Uterus (tissue), 4 donors: ENCODE measurements at places on chromosomes 7 and 10.
A peak's percentile ranks its signal among the peaks of the same experiment; 100 is the strongest.

GRCh38 chr10:30553018-30553625 is 76.4 kb downstream of the LYZL2 start:
- no peak for DNase-seq

DNA sequence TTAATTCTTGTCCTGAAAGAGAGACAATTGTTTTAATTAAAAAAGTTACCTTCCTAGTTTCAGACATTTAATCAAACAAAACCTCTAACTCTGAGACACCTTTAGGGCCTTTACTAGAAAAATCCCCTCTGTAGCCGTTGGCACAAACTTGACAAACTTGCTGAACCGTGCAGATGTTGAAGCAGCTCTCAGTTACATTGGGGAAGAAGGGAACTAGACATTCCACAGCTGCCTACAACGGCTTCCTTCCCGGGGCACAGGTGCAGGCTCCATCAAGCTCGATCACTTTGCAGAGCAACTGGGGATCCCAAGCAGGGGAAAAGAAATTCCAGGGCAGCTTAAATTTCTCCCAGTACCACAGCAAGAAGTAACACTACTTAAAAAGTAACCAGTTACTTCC is 141.3 kb downstream of the SKAP2 start:
- DNase-seq, result no peak

- peak; percentile 30 for DNase-seq
Measured at GRCh38 chr10:15370856-15371701, at the start of gene FAM171A1. FAM171A1 (minus strand) TSS chr10:15371289; CDS start chr10:15371052, 237 bp downstream.

DNA sequence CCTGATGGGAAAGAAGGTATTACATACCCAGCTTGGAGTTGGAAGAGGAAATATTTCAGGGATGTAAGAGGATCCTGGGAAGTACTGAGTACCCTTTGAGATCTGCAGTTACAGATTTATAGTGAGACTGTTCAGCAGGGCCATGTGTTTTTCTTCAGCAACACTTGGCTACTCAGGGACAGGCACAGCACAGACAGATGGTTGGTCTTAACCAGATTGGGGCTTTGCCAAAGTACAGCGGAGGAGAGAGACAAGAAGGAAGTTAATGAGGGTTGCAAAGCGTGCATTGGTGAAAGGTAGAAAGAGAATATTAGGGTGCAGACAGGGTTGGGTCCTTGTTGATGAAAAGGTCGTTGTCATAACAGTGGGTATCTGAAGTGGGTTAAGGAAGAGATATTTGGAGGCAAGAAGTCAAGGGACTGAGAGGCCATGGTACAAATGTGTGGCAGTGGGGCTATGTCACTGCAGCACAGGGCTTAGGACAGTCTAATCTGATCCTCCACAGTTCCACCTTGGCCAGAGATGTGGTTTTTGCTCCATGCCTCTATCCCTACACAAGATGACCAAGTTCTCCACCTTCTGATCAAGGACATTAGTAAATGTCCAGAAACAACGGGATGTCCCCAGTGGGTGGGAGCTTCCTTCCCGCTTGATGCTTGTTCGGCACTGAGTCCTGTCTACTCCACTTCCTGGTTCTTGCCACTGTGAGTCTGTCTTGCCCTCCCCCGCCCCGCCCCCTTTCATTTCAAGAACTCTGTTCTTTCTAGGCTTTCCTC is 18.9 kb upstream of the DNAJC1 start:
- no peak for DNase-seq

DNA sequence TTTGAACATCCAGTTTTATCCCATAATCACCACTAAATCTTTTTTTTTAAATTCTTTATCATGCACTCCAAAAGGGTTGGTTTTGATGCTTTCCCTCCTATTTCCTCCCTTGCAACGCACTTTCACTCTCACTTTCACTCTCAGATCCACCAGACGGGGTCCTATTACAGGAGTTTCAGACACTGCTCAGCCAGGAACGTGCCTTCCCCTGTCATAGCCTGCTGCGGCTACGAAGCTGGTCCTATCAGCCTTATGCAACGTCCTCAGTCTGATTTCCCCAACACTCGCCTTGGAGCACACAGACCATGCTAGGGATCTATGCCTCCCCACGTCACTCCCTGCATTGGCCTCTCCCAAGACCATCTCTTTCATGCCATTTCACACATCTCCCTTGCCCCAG is 23.4 kb downstream of the ZPBP start:
- DNase-seq, result no peak

DNA sequence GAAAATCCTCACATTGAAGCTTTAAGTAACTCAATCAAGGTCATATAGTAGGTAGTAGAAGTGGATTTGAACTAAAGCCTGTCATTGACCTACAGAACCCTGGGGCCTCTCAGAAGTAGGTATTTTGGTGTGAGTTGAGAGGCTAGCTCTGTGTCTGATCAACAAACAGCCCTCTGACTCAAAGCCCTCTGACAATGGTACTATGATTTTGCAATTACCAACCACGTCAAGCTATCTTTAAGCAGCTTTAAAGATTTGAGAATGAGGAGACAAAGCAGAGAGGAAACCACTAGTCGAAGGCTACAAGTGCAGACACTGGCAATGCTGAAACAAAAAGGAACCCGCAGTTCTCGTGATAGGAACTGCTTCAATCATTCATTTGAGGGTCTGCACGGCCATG is 19.0 kb upstream of the PDE1C start:
- DNase-seq, result no peak

DNA sequence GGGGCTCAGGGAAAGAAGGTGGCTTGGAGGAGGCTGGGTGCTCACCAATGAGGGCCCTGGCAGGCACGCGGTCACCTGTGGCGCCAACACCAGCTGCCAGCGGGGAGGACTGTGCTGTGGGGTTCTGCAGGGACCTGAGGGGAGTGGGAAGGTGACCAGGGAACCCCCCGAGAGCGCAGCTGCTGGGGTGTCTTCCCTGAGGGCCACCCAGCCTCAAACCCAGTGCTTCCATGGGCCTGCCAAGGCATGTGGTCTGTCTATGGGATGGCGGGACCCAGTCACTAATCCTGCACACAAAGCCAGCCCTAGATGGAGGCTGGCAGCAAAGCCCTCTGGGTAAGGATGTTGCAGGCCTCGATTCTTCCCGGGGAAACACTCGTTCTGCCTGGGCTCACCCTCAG is 117.1 kb downstream of the EBF3 start:
- no peak for DNase-seq

GRCh38 chr7:71266912-71267311 is 135.0 kb downstream of the GALNT17 start:
- DNase-seq, result no peak

DNA sequence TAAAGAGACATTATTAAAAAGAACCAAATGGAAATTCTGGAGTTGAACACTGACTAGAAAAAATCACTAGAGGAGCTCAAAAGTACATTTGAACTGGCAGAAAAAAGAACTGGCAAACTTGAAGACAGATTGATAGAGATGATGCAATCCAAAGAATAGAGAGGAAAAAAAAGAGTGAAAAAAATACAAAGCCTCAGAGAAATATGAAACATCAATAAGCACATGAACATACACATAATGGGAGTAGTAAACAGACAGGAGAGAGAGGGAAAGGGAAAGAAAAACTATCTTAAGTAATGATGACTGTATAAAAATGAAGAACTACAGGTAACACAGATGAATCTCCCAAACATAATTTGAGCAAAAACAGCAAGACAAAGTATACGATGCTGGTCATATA is 61.1 kb downstream of the CNOT4 start:
- DNase-seq, result no peak

DNA sequence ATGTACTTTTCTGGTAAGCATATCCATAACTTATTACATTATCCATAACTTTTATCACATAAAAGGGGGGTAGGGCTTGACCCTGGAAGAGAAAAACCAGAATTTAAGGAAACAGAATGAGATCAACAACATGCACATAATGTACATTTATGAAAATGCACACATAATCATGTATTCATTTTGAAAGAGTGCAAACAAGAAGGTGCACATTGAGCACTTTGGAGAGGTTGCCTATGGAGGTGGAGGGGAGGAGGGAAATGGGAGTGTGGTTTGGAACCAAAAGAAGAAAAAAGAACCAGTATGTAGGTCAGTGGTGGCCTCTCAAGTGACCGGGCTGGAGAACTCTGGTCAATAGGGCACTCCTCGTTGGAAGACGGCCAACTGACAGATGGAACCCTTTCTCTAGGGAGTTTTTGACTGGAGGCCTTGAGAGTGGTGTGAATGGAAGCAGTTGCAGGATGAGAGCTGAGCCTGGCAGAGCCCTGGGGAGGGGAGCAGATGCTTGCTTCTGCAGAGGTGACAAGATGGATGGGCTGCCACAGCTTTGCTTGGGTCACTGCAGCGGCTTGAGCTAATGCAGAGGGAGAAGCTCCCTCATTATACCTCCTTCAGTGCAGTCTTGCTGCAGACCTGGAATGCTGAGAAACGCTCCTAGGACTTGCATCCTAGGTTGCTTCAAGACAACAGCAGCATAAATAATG is 192.7 kb downstream of the SEC23IP start:
- no peak for DNase-seq

DNA sequence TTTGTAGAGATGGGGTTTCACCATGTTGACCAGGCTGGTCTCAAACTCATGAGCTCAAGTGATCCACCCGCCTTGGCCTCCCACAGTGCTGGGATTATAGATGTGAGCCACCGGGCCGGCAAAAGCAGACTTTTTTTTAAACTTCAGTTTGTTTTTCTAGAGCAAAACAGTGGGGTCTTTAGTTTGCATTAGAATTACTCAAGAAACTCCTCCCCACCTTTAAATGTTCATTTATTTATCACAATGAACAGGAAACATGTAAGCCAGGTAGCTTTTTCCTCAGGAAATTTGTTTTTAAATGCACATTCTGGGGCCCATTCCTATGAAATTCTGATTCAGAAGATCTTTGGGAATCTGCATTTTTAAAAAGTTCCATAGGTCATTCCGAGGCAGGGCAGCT is 56.0 kb upstream of the JAZF1 start:
- DNase-seq, result no peak

GRCh38 chr7:89773611-89774010 is 380.7 kb upstream of the STEAP1 start:
- DNase-seq, result no peak

GRCh38 chr7:90248706-90249105 is 3.7 kb downstream of the CFAP69 start:
- DNase-seq, result no peak

DNA sequence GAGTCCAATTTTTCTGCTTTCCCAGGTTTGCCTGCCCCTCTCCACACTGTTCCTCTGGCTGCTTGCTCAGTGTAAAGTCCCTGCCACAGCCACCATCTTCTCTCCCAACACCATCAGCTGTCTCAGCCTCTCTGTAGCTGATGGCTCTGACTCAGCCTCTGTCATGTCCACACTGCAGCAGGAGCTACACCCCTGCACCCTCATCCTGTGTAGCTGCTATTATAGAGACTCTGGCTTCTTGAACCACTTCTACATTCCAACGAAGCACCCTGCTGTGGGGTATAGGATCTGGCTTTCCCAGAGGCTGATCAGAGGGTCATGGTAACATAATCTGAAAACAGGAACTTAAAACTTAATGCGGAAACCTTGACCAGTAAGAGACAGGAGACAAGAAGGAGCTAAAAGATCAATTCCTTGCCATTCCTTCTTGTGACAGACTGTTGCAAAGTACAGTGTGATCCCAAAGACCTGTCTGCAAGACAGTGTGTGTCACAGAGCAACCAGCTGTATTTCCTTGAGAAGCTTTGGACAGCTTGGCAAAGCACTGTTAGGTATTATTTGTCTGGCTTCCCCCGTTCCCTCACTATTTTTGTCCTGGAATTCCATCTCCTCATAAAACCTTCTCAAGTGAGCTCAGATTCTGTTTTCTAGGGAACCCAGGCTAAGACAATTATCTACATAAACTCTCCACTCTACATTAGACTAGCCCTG is 42.3 kb downstream of the NRCAM start:
- DNase-seq, result no peak

DNA sequence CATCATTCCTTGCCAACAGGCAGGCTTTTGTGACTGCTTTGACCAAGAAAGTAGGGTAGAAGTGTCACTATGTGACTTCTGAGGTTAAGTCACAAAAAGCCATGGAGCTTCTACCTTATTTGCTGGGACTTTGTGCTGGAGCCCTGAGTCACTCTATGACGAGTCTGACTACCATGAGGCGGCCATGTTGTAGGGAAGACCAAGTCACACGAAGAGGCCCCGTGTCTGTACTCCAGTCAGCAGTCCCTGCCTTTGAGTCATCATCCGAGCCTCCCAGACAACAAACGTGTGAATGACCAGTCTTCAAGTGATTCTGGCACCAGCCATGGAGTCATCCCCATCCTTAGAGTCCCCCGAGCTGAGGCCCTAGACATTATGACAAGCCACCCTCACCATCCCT is 3.5 kb upstream of the MYL10 start:
- DNase-seq, result no peak
